ENCODE measurements at places on chromosomes 4 and X.

DNA sequence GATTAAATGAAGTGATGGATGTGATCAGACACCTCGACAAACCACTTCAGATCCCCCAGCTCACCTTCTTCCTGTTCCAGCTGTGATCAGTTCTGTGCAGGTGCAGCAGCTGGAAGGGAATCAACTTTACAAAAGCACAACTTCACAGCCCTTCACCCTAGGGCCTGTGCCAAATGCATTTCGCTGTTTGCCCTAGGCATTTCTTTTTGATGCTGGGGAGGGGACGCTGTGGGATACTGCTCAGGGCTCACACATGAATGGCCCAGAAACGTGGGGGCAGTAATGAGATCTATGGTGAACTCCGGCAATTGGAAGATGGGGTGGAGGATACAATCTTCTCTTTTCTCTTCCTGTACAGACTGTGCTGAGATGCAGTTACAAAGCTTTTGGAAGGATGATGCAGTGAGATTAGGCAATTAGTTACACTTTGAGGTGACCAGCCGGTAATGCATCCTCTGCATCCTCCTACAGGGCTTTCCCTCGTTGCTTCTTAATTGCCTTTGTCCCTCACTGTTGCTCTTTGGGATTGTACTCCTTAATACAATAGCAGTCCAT lies 215.1 kb upstream of the PITX2 start:
- DNase-seq: no peak

GRCh38 chr4:26127851-26128337 lies 192.9 kb upstream of the RBPJ start:
- no peak for DNase-seq

DNA sequence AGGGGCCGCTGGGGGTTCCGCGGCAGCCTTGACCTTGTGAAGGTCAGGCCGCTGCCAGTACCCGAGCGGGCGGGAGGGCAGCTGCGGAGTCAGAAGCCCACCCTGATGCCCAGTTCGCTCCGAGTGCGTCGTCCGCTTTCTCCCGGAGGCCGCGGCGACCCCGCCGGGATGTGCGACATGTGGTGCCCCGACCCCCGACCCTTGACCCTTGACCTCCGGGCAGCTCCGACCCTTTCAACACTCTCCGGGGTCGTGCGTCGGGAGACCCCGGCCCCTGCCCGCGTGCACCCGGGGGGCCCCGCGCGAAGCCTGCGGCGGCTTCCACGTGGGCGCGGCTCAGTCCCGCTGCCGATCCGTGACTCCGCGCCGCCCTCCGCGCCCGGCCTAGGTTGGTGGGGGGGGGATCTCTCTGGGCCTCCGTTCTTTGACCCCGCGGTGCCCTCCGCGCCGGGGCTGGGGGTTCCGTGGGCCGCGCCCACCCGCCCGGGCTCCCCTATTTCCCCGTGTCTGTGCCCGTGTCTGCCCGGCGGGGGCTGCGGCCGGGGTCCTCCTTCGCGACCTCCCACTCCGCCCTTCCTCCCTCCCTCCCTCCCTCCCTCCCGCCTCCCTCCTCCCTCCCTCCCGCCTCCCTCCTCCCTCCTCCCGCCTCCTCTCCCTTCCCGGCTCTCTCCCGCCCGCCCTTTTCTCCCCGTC lies 609 bp upstream of the SLC25A6 start:
- peak; percentile 87 for DNase-seq

- DNase-seq: no peak
Observed at GRCh38 chrX:78063687-78064086, 40.4 kb upstream of the PGK1 start.

DNA sequence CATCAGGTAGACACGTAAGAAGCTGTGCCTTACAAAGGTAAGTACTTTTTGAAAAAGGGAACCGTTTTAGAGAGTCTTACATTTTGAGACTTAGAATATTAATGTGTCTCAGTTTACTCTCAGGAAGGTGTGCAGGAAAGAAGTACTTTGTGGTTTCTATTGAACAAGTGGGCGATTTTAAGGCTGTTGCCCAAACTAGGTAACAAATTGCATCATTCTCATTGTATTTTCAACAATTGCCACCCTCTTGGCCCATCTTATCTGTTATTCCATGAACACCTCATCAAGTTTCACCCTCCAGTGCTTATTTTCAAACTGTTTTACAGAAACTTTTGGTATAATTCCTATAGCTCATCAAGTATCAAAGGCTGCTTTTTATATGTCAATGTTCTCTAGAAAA lies 158.3 kb downstream of the SLC4A4 start:
- no peak for DNase-seq

DNA sequence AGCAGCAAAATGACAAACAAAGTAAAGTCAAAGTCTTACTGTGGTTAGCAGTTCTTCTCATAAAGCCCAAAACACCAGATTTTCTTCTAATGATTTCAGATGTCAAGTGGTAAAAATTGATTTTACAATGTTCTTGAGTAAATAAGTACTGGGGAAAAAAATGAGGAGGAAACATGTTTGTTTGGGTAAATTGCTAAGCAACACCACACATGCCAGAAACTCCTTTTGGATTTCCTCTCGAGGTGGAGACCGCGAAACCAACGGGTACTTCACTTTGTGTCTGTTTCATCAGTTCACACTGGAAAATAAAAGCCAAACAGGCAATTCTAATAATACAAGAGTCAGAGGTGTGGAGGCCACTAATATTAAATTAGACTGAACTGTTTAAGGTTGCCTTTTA lies 4.6 kb upstream of the PKD2 start:
- DNase-seq: no peak

- no peak for DNase-seq
Observed at GRCh38 chr4:190020790-190021717, 6.0 kb downstream of the FRG2 start.

- DNase-seq: no peak
Observed at GRCh38 chr4:6362243-6362885, 92.7 kb downstream of the WFS1 start.

All from coronary artery (tissue), 2 donors.